ENCODE measurements at places on chromosomes 7 and 10. TPM values are rescaled to one million over a fixed set of nuclear protein-coding genes. Genes with fewer than 3 reads are reported as not detected.

The SFTPA1 gene
- total RNA-seq: not detected

The CLIP2 gene
- total RNA-seq: 22.5 TPM

The MKRN1 gene
- total RNA-seq: 112 TPM

DNA sequence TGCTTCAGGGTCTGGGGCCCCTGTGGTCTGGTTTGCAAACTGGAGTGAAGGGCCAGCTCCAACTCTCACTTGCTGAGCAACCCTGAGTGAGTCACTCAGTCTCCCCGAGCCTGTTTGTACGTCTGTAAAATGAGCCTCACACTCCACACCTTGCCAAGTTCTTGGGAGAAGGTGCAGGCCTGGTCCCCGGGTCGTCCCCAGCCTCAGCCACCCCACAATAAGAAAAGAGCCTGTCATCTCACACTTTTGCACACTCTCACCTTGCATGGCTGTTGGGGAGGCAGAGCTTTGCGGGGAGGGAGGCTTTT lies 5.2 kb downstream of the GRIFIN start:
- no peak for DNase-seq
- H3K27me3 ChIP-seq: no peaks in the 10 kb centered on the region
- H3K4me3 ChIP-seq: no peak overlapping the region
- no peak overlapping the region for H3K27ac ChIP-seq
- no peaks in the 10 kb centered on the region for H3K36me3 ChIP-seq
- peaks cover 2% of the 10 kb centered on the region for H3K4me1 ChIP-seq

The PURB gene
- 20.5 TPM for total RNA-seq

DNA sequence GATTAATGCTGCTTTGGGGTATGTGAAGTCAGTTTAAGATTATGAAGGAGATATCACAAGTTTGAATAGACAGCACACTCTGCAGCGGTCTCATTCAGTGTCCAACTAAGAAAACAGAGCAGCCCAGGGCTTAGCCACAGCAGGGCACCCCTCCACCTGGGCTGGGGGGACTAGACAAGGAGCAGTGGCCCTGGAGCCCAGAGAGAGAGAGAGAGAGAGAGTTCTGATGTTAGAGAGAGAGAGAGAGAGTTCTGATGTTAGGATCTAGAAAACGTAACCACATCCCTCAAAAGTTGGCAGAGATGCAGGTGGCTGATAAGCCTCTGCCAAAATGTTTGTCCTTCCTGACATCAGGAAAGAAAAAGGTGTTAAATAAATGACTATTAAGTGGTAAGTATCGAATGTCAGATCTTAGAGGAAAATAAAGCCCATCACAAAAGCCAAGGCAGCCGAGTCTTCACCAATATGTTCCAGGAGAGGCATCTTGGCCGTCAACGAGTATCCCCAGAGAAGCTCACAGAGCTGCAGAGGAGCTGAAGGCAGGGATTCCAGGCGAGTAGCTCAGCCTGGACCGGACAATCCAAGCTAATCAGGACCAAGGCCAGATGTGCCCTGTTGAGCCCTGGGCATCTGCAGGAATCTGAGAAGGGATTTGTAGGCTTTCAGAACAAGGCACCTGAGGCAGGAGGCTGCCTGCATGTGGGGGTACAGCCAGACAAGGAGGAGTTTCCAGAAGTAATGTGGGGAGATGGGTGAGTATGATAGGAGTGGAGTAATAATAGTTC lies 150.1 kb upstream of the TCF7L2 start:
- no peak overlapping the region for H3K4me3 ChIP-seq
- DNase-seq: no peak
- H3K27me3 ChIP-seq: no peaks in the 10 kb centered on the region
- peaks cover 7% of the 10 kb centered on the region for H3K4me1 ChIP-seq

The ABCA13 gene
- 0.11 TPM for total RNA-seq

DNA sequence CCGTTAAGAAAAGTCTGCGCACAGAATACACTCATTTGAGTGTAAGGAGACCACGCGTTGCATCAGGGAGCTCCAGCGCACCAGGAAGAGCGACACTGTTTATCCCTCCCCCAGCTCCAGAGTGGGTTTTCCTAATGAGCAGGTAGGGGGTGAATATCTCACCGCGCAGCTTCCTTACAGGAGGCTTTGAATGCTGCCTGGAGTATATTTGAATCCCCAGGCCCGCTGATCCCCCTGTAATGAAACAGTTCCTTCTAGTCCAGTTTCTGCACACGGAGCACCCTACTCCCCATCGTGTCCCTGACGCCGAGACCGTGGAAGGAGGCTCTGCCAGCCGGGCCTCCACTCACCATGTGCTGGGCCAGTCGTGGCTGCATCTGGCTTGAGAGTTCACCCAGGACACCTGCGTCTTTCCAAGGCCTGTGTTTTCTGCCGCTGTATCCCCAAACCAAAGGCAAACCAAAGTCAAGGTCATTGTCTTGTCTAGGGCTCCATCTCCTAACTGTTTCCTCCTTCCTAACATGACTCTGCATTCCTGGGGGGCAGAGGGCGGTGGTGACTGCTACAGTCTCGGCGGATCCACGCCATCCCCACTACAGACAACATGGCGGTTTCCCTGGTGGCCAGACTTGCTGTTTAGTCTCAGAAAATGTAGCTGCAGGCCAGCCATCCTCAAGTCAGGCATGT lies 167.8 kb downstream of the USP6NL start:
- peak; percentile 18 for DNase-seq
- H3K4me1 ChIP-seq: peaks cover 5% of the 10 kb centered on the region
- no peak overlapping the region for H3K4me3 ChIP-seq
- H3K36me3 ChIP-seq: peaks cover 2% of the 10 kb centered on the region
- H3K27me3 ChIP-seq: no peaks in the 10 kb centered on the region
- H3K27ac ChIP-seq: no peak overlapping the region

The BAMBI gene
- total RNA-seq: 17.0 TPM

DNA sequence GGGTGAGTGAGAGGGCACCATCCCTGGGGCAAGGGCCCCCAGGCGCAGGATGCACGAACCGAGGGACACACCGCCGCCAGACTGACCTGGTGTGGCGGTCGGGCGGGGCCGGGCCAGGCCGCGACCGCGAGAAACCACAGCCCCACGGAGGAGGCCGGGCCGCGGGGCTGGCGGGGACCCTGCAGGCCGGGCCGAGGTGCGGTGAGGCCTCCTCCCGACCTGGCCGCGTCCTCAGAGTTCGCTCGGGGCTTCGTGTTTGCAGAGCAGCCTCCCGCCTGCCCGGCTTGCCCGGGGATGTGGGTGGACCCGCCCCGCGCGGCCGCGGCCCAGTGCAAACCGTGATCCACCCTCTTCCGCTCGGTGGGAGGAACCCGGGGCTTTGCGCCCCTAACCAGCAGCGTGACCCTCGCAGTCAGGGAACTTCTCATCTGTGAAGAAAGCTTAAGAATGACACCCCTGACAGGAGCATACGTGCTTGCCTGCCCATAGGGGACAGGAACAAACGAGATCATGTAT lies 20.6 kb upstream of the HOXA13 start:
- peaks cover 73% of the 10 kb centered on the region for H3K27me3 ChIP-seq
- H3K36me3 ChIP-seq: peaks cover 2% of the 10 kb centered on the region
- no peaks in the 10 kb centered on the region for H3K4me1 ChIP-seq
- DNase-seq: no peak

The CNPY1 gene
- total RNA-seq: not detected

The ZNF680 gene
- 21.3 TPM for total RNA-seq

GRCh38 chr7:55240418-55241142 lies 124.6 kb upstream of the LANCL2 start:
- H3K27me3 ChIP-seq: no peaks in the 10 kb centered on the region
- no peak overlapping the region for H3K27ac ChIP-seq
- no peak for DNase-seq
- H3K4me3 ChIP-seq: no peak overlapping the region
- no peaks in the 10 kb centered on the region for H3K36me3 ChIP-seq

DNA sequence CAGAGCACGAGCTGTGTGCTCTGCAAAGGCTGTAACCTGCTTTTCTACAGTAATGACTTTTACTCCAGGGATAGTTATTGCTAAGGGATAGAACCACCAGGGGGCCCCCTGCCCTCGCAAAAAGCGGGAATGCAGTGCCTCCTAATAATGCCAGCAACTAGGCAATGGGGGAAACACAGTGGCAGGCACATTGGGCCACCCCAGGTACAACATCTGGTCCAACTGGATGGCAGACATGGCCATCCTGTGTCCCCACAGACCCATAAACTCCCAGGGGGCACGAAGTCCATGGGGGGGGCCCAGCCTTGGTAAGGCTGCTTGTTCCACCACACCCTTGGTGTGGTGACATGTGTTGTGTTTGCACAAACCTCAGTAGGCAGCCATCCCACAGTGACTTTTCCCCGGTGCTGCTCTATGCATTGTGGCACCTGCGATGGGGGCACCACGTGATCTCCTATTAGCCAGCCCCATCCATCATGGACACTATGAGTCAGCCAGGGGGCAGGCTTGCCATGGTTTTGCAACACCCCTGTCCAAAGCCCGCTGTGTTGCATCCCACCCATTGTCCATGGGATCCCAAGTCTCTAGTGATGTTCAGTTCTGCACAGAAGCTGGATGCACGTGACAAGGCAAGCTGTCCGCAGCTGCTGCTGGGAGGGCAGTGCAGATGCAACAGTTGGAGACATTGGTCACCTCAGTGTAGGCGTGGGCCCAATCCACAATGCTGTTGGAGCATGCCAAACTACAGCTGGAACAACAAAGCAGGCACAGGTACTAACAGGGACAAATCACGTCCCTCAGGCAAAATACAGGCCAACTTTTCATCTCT lies 84.0 kb downstream of the ANLN start:
- H3K4me3 ChIP-seq: no peak overlapping the region
- no peaks in the 10 kb centered on the region for H3K4me1 ChIP-seq
- no peak overlapping the region for H3K27ac ChIP-seq
- no peaks in the 10 kb centered on the region for H3K27me3 ChIP-seq

DNA sequence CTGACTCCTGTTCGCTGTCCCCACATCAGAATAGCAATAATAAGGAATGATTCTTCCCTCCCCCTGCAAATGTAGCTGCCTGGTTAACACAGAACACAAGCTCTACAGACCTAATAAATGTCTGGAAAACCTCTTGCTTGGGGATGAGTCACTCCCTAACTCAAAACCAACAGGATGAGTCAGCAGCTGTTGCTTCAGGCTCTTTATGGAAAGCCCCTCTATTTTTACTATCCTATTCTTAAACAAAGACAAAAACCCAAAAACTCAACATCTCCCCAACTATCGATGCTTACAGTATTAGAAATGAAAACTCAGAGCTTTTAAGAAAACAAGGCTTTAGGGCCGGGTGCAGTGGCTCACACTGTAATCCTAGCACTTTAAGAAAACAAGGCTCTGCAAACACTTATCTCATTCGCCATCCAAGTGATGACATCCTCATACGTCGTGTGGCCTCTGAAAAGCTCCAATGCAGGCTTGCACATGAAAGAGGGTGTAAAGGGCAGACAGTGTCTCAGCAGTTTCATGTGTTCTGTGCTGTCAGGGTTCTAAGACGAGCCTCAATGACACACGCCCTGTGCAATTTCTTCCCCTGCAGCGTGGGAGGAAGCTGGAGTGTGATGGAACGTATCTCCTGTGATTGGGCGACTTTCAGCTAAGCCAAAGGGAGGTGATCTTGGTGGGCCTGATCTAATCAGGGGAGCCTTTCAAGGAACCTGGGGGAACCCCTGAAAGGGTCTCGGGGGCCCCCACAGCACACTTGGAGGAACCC lies 70.1 kb downstream of the AMZ1 start:
- 0 out of 2 replicates have a peak, but pooled peaks cover 2% of the 10 kb centered on the region for H3K4me1 ChIP-seq
- peaks cover 25% of the 10 kb centered on the region for H3K36me3 ChIP-seq
- no peak for DNase-seq
- H3K4me3 ChIP-seq: no peak overlapping the region
- no peak overlapping the region for H3K27ac ChIP-seq
- no peaks in the 10 kb centered on the region for H3K27me3 ChIP-seq
